AG10803 (cell line): ENCODE measurements at places on chromosomes 12 and 14.

DNA sequence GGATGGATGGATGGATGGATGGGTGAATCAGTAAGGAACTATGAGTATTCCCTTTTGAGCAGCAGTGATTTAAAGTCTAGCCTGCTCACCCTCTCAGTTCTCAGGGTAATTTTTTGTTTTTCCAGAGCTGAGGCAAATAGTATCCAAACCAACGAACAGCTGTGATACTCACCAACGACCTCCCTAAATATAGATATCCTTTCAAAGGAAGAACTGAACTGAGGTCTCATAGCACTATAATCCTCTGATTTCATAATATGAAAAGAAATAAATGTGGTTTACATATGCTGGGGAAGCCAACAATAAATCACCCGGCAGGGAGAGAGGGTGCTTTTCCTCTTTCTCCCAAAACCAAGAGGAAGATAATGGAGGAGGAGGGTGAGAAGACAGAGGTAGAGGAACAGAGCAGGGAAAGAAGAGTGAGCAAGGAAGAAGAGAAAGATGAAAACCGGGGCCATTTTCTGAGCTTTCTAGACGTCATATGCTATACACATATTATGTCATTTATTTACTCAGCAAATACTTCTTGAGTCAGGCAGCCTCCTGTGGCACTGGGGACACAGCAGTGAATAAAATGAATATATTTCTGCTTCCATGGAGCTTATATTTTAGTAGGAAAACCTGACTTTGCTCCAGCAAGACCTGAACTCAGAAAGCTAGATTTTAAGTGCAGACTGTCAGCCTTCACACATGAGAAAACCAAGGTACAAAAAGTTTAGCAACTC is 710.7 kb upstream of the TBX3 start:
- DNase-seq = peak; percentile 42

GRCh38 chr12:92585115-92585727 is 117.6 kb upstream of the PLEKHG7 start:
- DNase-seq = no peak

DNA sequence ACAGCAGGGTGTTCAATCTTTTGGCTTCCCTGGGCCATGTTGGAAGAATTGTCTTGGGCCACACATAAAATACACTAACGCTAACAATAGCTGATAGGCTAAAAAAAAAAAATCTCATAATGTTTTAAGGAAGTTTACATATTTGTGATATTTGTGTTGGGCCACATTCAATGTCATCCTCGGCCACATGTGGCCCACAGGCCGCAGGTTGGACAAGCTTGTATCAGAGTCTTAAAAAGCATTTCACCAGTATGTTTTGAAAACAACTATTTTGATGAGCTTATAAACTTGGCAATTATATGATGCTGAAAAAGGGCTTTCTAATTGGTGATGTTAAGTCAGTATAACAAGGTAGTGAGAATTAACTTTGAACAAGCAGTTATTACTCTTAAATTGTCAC is 78.9 kb downstream of the PIK3C2G start:
- DNase-seq = peak; percentile 39

DNA sequence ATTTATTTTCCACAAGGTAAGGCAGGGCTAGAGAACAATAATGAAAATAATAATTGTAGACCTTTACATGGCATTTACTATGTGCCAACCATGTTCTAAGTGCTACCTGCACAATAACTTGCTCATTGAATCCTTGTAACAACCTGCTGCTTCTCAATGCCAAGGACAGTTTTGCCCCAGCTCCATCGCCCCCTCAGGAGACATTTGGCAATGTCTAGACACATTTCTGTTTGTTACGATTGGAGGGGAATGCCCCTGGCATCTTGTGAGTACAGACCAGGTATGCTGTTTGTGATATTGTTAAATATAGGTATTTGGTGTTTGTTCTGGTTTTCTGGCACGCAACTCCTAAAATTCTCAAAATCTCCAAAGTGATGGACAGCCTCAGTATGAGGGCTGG is 8.1 kb upstream of the ATXN2 start:
- no peak for DNase-seq

- DNase-seq = peak; percentile 36
Measured at GRCh38 chr12:45281994-45282393, 66.1 kb downstream of the ANO6 start.

- no peak for DNase-seq
Measured at GRCh38 chr12:99611117-99611516, 36.4 kb upstream of the GARIN6 start.

DNA sequence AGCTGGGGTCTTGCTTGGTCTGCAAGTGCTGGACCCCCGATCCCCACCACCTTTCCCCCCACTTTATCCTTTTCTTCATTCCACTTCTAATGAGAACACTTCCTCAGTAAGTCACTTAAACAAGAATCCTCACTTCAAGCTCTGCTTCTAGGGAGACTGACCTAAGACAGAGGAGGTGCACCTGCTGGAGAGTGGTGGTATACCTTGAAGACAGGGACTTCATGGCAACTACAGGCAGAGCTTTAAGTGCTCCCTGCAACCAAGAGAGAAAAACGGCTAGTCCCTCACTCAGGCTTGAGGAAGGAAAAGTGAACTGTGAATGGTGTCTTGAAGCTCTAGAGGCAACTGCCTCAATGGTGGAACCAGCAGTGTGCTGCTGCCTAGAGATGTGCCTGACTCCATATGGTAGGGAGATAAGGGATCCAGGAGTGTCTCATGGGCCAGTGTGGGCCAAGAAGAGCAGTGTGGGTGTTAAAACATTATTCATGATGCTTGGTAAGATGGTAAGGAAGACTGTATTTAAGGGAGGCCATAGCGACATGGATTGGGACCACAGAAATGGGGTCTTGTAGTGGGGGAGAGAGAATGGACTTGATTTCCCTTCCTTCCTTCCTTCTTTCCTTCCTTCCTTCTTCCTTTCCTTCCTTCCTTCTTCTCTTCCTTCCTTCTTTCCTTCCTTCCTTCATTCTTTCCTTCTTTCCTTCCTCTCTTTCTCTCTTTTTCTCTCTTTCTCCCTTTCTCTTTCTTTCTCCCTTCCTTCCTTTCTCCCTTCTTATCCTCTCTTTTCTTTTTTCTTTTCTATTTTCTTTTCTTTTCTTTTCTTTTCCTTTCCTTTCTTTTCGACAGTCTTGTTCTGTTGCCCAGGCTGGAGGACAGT is 96.2 kb upstream of the NAP1L1 start:
- DNase-seq = no peak

- no peak for DNase-seq
Measured at GRCh38 chr12:6662602-6662905, 365 bp downstream of the ING4 start.

- DNase-seq = no peak
Measured at GRCh38 chr14:103775506-103775905, 59.9 kb downstream of the ZFYVE21 start.
